NCI-H226 (cell line): ENCODE measurements at places on chromosomes 13 and 19.
A peak's percentile ranks its signal among the peaks of the same experiment; 100 is the strongest.

- peak; percentile 51 for DNase-seq
Observed at GRCh38 chr13:95335667-95336066, 34.4 kb upstream of the ABCC4 start.

GRCh38 chr19:12837225-12837624 is 1.1 kb upstream of the MAST1 start:
- DNase-seq = peak; percentile 41

GRCh38 chr13:32229443-32229842 is 85.7 kb downstream of the ZAR1L start:
- no peak for DNase-seq

DNA sequence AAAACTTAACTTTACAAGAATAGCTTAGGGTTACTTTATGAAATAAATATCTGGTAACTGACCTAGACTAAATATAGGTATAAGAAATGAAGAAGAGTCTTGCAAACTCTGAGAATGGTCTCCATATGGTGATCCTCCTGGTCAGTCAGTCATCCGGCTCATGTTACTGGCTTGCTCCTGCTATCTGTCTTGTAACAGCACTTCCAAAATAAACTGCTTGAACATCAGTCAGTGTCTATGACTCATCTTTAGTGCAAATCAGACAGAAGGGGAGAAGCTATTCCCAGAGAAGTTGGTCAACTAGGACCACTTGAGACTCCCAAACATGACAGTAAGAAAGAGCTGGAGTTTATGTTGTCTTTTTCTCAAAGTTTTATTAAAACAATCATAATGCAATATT is 1550.9 kb downstream of the PCDH9 start:
- peak; percentile 21 for DNase-seq

- DNase-seq = no peak
Observed at GRCh38 chr13:21595546-21595822, 8.5 kb downstream of the MICU2 start.

DNA sequence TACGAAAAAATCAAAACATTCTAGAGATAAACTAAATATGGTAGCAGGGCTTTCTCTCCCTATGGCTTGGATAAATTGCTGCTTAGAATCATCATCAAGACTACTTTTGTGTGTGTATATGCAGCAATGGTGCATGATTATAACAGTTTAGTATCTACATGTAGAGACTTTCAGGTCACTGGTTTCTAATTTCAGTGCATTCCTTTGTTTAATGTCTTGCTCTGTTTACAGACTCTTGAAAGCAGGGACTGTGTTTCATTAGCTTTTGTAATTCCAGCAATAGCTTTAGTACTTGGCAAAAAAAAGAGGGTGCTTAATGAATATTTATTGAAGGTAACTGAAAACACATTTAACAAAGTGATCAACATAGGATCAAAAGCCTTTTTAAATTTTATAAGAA is 420.7 kb downstream of the PCDH9 start:
- DNase-seq = no peak

DNA sequence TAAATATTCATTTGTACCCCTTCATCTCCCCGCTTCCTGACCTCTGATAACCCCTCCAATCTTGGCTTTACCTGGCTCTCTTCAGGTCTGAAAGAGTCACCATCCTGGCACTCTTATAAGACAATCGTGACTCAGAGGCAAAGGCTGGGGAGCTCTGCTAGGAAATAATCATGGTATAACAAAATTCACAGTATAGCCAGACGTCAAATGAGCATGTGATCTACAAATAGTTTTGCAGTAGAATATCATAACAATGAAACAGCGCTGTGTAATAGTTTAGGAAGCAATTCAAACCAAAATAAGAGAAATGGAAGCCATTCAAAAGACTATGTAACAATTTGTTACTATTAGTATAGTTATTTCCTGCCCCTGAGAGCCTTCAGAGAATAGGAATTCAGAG is 34.2 kb downstream of the RXFP2 start:
- peak; percentile 53 for DNase-seq

GRCh38 chr19:32566246-32566830 is 14.7 kb upstream of the PDCD5 start:
- peak; percentile 29 for DNase-seq

GRCh38 chr13:103354171-103354570 is 288.0 kb upstream of the SLC10A2 start:
- peak; percentile 84 for DNase-seq

DNA sequence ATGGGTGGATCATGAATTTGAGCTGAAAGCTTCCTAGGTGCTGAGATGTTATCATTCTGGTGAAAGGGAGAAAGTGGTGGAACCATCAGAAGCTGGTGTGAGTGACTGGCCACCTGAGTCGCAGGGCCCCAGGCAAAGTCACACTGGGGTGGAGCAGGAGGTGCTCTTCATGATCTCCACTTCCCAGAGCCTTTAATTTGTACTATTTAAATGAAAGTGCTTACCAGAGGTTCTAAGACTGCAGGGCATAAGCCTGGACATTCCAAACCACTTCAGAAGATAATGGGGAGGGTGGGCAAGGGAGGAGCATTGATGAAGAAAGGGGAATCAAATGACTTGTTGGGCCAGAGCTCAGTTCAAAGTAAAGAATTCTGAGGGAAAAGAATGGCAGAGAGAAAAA is 156.1 kb downstream of the RGCC start:
- no peak for DNase-seq

GRCh38 chr13:39370554-39370953 is 232.4 kb downstream of the LHFPL6 start:
- DNase-seq = no peak

- DNase-seq = no peak
Observed at GRCh38 chr19:10782795-10783194, 53.2 kb downstream of the TMED1 start.

DNA sequence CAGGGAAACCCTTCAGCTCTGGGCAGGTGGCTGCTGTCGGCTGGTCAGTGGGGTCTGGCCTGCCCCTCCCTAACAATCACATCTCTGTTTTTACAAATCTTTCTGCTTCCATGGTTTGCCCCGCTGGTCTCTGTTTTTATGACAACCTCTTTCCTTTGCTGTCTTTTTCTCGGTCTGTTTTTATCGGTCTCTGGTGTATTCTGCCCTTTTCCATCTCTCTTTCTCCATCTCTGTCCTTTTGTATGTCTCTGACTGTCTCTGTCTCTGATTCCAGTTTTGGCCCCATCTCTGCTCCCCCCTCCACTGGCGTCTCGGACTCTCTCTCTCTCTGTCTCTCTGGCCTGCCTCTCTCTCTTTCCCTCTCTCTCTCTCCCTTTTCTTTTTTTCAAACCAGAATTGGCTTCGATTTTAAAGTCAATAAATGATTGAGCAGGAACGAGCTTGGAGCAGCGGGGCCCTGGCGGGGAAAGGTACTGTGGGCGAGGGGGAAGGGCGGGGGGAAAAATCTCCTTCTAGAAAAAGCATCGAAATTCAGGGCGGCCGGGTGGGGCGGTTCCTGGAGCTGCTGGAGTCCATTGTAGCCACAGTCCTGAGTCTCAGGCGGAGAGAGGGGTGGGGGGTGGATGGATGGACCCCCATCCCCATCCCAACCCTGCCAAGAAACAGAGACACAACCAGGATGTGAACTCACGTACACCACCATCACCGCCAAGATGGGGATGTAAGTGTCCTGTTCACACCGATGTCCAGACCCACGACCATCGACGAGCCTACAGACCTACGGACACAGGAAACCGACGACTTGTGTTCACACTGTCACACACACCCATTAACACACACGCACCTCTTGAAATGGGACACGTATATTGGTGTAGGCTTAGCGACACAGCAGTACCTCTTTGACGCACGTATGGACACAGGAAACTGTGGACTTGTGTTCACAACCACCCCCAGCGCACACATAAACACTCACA is 3.0 kb downstream of the NFIX start:
- DNase-seq = no peak

DNA sequence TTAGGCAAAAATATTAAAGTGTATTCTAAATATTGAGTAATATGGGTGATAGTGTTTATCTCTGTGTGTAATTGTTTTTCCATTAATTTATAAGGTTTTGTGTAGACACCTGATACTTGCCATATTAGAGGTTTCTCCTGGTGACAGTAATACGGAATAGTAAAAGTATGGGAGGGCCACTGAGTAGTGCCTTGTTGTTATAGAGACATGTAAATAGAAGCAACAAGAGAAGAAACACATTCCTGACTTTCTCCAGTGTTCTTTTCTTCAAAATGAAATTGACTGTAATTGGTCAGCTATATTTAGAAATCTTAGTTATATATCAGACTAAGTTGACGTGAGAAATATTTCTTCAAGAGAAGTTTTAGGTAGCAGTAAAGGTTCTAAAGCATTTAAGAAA is 18.5 kb downstream of the RNASEH2B start:
- no peak for DNase-seq
